Ovary (tissue), 10 donors: ENCODE measurements at places on chromosomes 7 and 10. TPM values are rescaled to one million over a fixed set of nuclear protein-coding genes. Genes with fewer than 3 reads are reported as not detected.

The STEAP4 gene
- total RNA-seq = 10.4 TPM

The JAKMIP3 gene
- total RNA-seq = 1.9 TPM

GRCh38 chr10:71161425-71161824 lies 50.9 kb upstream of the UNC5B start:
- H3K4me1 ChIP-seq = no peaks in the 10 kb centered on the region
- no peak overlapping the region for H3K27ac ChIP-seq
- no peaks in the 10 kb centered on the region for H3K27me3 ChIP-seq
- no peaks in the 10 kb centered on the region for H3K36me3 ChIP-seq
- DNase-seq = no peak
- H3K4me3 ChIP-seq = no peak overlapping the region

DNA sequence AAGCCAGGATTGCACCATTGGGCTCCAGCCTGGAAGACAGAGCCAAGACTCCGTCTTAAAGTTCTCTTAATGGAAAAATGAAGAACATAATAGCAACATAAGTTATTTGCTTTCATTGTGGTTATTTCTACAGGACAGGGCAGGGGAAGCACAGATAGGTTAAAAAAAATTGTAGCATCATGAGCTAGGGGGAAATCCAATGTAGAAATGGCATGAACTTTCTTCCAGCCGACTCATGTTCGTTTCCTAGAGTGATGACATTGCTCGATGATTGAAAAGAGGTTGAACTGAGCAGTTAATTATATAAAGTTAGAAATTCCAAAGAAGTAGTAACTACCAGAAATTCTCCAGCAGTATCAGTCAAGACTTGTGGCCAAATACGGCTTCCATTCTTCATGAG lies 64.9 kb downstream of the DAGLB start:
- no peak for DNase-seq
- H3K4me1 ChIP-seq = peaks cover 25% of the 10 kb centered on the region
- no peaks in the 10 kb centered on the region for H3K36me3 ChIP-seq
- no peak overlapping the region for H3K4me3 ChIP-seq

- H3K4me1 ChIP-seq = no peaks in the 10 kb centered on the region
- no peak for DNase-seq
- H3K27ac ChIP-seq = no peak overlapping the region
- no peaks in the 10 kb centered on the region for H3K27me3 ChIP-seq
- H3K4me3 ChIP-seq = no peak overlapping the region
Observed at GRCh38 chr10:30694518-30695228, 65.1 kb upstream of the LYZL2 start.

DNA sequence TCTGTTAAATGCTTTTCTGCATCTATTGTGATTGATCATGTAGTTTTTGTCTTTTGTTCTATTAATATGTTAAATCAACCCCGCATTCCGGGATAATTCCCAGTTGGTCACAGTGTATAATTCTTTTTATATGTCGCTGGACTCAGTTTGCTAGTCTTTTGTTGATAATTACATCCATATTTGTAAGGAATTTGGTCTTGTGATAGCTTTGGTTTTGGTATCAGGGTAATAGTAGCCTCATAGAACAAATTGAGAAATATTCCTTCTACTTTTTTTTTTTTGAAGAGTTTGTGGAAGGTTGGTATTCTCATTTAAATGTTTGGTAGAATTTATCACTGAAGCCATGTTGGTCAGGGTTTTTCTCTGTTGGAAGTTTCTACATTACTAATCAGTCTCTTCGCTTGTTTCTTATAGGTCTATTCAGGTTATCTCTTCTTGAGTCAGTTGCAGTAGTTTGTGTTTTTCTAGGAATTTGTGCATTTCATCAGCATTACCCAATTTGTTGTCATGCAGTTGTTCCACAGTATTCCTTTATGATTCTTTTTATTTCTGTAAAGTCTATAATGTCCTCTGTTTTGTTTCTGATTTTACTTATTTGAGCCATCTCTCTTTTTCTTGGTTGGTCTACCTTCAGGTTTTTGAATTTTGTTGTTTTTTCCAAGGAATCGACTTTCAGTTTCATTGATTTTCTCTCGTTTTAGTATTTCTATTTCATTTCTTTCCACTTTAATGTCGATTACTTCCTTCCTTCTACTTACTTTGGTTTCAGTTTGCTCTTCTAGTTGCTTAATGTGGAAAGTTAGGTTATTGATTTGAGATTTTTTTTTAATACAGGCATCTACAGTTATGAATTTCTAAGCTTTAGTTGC lies 64.6 kb upstream of the GJD4 start:
- no peak overlapping the region for H3K27ac ChIP-seq
- no peak for DNase-seq
- no peaks in the 10 kb centered on the region for H3K4me1 ChIP-seq
- no peaks in the 10 kb centered on the region for H3K36me3 ChIP-seq
- no peak overlapping the region for H3K4me3 ChIP-seq
- no peaks in the 10 kb centered on the region for H3K27me3 ChIP-seq
